ENCODE measurements at places on chromosomes 2 and 18.

- DNase-seq, result no peak
Measured at GRCh38 chr2:102304711-102305611, 6.4 kb upstream of the IL1RL1 start.

GRCh38 chr2:128466776-128467175, 148.1 kb upstream of the HS6ST1 start:
- DNase-seq, result no peak

DNA sequence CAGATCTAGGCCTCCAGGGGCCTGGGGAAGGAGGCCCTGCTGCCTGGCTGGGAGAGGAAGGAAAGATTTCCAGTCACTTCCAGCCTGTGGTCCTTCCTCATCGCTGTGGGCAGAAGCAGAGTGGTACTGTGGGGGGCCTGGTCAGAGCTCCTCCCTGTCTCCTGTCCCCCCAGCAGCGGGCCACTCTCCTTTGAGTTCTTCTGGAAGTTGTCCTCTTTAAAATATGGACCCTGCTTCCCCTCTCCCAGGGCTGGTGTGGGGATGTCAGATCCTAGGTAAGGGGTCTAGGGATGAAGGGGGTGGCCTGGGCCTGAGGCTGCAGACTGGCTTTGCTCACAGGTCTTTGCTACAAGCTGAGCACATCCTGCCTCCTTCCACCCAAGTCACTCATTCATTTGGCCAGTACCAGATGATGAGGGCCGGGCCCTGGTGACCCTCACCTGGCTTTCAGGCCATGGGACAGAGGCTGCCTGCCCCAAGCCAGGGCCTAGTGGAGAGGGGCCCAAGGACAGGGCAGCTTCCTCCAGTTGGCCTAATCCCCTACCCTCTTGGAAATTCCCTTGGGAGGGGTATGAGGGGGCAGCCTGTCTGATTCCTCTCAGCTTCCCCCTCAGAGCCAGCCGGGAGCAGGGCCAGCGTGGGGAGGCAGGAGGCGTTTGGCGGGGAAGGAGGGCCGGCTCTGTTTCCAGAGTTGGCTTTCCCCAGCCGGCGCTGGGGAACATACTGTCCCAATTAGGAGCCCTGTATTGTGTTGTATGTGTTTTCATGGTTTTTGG, 231.9 kb downstream of the DYSF start:
- DNase-seq, result no peak

DNA sequence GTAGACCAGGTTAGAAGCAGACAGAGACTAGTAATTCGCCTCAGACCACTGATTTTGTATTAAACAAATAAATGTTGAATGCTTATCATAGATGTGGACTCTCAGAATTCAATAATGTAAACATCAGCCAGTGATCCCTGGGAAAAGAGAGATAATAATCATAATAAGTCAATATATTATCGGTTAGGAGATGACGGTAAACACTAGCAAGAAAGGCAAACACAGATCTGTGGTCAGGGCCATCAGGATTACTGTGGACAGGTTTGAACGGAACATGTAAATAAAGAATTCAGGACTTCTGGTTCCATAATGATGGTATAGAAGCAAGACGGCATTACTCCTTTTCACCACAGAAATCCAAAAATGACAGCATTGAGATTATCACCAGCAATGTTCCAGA, 861.6 kb downstream of the CBLN2 start:
- DNase-seq, result no peak

- DNase-seq, result no peak
Measured at GRCh38 chr18:22688877-22689496, 244.1 kb upstream of the RBBP8 start.

GRCh38 chr2:26562811-26563645, 78.1 kb downstream of the CIB4 start:
- no peak for DNase-seq

DNA sequence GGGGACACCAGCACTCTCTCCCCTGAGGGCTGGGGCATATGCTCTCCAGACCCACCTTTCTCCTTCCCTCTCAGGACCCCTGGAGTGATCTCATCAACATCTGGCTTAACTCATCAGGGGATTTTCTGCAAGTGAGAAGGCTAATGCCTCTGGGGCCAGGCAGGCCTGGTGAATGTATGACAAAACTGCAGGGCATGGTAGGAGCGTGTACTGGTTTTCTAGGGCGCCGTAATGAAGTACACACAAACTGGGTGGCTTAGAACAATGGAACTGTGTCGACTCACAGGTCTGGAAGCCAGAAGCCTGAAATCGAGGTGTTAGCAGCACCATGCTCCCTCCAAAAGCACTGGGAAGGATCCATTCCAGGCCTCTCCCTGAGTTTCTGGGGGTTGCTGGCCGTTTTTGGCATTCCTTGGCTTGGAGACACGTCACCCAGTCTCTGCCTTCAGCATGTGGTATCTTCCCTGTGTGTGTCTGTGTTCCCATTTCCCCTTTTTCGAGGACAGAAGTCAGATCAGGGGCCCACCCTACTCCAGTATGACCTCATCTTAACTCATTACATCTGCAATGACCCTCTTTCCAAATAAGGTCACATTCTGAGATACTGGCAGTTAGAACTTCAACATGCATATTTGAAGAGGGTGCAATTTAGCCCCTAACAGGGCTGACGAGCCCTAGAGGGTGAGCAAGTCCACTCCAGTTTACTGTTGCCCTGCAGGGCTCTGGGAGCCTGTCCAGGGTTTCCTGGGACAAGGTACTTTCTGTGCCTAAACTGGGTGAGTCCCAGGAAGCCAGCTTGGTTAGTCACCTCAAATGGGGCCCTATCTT, 45.5 kb upstream of the CAB39 start:
- no peak for DNase-seq

- DNase-seq, result no peak
Measured at GRCh38 chr2:20611077-20611843, 39.6 kb downstream of the HS1BP3 start.

DNA sequence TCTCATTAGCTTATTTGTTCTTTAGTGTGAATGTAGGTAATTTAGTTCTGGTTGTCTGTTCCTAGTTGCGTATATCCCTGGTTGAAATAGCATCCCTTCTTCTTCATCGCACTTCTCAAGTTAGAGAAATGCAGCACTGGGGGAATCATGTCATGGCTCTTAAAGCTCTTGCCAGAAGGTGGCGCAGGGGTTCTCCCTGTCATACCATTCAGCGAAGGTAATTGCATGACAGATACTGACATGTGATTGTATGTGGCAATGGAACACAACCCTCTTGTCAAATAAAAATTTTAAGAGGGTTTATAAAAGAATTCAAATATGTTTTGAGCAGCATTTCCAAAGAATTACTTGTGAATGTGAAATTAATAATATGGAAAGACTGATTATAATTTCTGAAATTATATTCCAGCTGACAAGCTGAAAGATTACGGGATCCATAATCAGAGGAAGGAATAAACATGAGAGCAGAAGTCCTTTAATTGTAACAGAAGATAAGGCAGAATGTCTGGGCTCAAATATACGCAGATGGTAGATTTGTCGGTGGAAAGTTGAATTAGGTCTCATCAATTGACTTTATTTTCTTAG, 411.7 kb downstream of the DSEL start:
- DNase-seq, result peak; percentile 37

GRCh38 chr2:207525296-207525695, 4.5 kb upstream of the CREB1 start:
- no peak for DNase-seq

- DNase-seq, result no peak
Measured at GRCh38 chr2:211437396-211437795, 881.0 kb downstream of the CPS1 start.

- DNase-seq, result peak; percentile 67
Measured at GRCh38 chr2:237432484-237433092, 18.6 kb upstream of the COL6A3 start.

DNA sequence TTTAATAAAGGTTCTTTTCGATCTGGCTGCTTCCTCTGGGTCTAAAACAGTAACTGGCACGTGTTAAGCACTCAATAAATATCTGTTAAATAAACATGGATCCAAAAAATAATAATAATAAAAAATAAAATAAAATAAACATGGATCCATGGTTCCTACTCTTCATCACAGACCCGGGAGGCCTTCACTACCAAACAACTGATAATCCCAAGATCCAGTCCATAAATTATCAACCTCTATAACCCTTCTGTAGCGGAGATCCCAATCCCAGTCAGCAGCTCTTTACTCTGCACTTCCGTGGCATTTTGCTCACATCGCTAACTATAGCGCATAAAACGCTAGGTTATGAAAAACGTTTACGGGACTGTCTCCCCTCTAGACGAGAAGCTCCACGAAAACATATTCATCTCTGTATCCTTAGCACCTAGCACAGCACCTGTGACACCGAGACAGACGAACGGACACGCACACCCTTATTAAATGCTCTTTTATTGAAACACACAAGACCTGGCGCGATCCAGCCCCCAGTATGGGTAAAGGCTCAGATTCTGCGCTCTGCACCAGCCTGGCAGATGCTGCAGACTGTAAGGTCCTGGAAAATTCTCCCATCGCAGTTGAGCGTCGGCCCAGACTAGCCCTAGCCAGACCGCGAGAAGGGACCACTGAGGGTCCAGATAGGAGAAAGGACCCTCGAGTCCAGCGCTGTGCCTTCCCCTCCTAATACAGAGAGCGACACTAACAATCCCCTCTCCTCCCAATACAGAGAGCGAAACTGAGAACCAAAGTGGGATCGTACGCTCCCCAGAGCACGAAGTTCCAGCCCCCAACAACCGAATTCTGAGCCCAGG, 770 bp downstream of the NBAS start:
- DNase-seq, result no peak

GRCh38 chr2:38700881-38701458, 35.1 kb downstream of the GALM start:
- no peak for DNase-seq

- DNase-seq, result no peak
Measured at GRCh38 chr2:61335187-61335586, 135.7 kb downstream of the USP34 start.

DNA sequence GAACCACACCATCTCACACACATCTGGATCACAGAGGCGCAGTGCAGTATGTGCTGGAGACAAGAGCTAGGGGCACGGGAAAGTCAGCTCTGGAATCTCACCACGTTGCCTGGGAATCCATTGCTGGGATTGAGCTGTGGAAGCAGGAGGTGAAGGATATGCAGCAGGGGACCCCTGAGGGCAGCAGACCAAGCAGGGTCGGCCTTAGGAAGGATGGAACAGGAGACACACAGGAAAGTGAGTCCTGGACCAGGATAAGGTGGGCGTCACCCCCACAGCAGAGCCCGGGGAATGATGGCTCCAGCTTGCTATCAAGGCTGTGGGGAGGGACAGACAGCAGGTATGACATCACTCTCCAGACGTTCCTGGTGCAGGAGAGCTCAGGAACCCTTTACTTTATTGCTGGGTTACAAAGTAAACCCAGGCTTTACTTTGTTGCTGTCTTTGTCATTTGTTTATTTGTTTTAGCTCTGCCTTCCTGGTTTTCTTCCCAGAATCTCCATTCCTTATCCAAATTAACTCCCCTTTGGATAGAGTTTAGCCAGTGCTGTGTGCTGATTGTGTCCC, 329.8 kb upstream of the MYT1L start:
- DNase-seq, result no peak

GRCh38 chr2:8615576-8616281, 66.1 kb upstream of the ID2 start:
- DNase-seq, result no peak

- DNase-seq, result no peak
Measured at GRCh38 chr18:75377926-75378325, 49.6 kb downstream of the SMIM21 start.

DNA sequence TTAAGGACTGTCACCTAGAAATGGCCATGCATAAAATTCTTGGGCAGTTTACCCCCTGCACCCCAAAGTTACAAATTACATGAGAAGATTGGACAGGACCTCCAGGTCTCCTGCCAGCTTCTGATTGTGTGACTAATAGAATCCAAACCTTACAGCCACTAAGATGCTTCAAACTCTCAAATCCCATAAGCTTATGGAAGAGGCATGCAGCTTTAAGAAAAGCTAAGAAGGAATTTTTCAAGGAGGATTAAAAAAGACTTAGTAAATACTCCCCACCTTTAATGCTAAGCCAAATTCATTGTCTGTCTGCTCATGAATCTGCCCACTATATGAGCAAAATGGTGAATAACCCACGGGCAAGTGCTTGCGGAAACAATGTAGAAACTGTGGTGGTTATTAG, 86.3 kb downstream of the MAIP1 start:
- no peak for DNase-seq

DNA sequence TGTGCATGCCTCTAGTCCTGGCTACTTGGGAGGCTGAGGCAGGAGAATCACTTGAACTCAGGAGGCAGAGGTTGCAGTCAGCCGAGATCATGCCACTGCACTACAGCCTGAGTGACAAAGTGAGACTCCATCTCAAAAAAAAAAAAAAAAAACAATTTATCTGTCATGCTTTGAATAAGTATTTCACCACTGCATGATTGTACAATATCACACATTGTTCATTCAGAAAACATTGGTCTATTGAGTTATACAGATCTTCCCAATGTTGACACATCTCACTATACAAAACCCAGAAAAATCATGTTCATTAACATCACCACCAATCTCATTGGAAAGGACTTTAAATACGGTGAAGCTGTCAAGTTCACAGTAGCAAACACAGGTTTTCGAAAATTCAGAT, 46.8 kb upstream of the PPM1B start:
- no peak for DNase-seq

DNA sequence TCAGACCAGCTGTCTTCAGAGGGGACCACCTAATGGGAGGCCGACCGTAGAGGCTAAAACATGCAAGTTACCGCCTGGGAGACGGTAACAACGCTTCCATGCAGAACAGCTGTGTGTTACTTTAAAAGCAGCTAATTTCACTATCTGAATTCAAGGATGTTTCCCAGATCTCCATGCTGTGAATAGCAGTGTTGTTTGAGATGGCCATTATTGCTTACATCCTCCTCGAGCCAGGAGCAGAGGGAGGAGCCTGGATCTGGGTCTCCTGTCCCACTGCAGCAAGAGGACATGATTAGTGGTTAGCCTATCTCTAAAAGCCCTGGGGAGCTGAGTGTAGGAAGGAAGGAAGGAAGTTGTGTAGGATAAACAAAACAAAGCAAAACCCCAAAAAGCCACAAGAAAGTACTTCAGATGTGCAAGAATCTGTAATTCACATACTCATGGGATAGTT, 50.9 kb downstream of the ACTR2 start:
- no peak for DNase-seq

GRCh38 chr2:145068509-145068908, 548.6 kb upstream of the ZEB2 start:
- no peak for DNase-seq

DNA sequence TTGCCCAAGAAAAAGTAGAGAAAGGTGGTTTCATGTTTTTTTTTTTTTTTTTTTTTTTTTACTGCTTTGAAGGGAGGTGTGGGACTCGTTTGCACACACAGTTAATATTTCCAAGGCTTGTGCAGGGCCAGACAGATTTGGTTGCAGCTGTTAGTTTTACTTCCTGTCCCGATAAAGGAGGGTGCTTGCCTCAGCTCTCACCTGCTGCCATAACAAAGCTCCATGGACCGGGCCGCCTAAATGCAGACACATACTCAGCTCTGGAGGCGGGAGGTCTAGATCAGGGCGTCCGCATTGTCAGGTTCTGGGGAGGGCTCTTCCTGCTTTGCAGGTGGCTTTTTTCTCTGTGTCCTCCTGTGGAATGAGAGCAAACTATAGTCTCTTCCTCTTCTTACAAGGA, 69.9 kb downstream of the ODC1 start:
- DNase-seq, result no peak
